ENCODE measurements at places on chromosomes 3 and 15.
A peak's percentile ranks its signal among the peaks of the same experiment; 100 is the strongest.

- peak; percentile 25 for DNase-seq
Observed at GRCh38 chr3:187197335-187197649, at the start of gene RTP1. Gene RTP1 (plus strand): TSS chr3:187197486. CDS start chr3:187197516, 30 bp downstream.

- peak; percentile 62 for DNase-seq
Observed at GRCh38 chr15:53693729-53694475, 65.6 kb downstream of the WDR72 start.

- DNase-seq: no peak
Observed at GRCh38 chr3:143754090-143754489, 94.2 kb downstream of the SLC9A9 start.

DNA sequence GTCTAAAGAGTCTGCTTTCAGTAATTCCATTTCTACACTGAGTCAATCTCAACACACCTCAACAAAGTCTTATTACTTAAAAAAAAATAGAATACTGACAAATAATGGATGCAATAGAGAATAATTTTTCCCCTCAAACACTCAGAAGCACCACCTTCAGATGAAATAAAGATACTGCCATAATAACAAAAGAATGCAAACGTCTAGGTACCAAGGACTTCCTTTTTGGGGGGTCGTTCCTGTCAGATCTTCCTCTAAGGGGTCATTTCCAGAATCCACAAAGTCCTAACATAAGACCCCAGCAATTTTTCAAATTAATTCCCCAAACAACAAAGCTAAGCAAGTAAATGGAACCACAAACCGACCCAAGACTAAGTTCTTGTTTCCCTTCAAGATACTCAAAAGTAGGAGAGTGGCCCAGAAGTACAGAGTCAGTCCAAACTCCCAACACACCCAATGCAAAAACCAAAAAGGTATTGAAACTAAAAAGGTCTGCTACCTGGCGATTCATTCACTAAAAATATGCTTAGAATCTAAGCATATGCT lies 1.3 kb downstream of the RYK start:
- no peak for DNase-seq

DNA sequence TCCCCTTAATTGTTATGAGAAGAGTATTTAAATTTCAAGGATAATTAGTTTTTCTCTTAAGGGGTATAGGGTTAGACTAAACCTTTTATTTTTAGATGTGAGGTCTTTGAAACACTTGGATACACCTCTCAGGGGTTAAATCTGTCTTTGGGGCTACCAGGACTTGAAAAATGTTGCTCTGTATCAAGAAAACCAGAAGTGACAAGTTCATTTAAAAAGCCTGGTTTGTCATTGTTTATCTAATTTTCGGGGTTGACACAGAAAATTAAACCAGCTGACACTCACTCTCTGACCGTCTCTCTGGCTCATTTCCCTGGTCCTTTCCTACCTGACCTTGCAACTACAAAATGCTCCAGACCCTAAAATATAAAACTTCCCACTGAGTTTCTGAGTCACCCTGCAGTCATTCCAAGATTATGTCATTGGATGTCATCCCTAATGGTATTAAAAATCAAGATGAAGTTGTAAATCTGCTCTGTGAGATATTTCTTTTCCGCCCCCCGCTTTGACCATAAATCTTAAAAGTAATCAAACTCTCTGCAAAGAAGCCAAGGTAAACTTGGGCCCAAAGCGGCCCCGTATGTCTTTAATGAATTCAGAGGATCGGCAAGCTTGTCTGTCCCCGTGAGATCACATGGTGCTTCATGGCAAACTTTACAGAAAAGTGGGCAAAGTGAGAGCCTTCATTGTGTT lies 32.9 kb upstream of the SKOR1 start:
- peak; percentile 7 for DNase-seq

DNA sequence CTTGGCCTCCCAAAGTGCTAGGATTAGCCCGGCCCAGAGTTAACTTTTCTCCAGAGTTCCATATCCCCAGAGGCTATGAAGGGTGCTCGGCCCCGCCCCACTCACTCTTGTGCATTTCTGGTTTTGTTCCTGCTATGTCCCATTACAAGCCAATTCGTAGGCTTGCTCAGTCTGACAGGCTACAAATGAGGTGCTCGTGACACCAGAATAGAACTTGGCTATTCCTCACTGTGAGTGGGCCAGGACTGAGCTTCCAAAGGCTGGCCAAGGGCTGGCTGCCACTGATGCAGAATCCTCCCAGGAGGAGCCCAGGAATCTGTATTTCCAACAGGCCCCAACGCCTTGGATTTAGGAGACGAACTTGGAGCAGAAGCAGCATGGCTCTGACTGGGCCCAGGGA lies 282.7 kb upstream of the C2CD4B start:
- DNase-seq: no peak

DNA sequence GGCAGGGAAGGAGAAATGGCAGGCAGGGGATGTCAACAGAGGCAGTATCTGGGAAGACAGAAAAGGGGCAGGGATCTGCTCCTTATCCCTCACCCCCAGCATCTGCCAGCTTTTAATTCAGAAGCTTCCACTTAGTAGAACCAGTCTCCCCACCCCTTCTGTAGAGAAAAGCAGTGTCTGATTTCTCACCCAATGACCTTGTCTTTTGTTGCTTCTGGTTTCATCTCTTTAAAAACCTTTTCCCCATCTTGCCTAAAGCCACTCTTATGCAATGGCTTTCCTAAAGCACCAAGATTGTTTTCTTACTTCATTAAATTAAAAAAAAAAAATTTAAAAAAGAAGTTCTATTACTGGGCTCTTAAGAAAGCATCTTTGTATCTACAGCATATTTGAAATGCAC lies 27.8 kb downstream of the ARHGEF3 start:
- no peak for DNase-seq

DNA sequence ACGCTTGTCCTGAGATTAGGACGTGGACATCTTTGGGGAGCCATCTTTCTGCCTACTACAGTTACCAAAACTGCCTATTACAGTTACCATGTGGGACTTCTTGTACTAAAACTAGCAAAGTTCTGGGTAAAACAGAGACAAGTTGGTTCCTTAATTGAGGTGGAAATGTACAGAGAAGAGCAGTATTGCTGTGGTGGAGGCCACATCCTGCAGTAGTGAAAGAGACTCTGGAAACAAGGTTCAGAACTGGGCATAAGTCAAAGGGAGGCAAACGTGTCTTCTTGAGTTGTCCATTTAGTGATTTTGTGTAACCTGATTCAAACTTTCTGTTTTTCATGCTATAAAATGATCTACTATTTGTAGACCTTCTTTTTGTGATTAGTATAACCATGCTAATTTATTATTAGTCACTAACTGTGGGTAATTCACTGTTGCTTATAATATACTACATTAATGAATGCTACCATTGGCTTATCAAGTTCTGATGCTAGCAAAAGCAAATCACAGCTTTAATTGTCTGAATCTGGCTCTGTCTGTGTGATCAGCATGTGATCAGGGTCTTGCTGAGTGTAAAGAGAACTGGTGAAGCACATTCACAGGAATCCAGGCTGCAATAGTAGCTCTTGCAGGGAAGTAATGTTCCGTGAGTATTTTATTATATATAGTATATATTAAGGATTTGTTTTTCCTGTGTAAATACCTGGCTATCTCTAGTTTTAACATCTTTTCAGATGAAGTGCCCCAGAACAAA lies 207.9 kb upstream of the GAP43 start:
- DNase-seq: no peak

DNA sequence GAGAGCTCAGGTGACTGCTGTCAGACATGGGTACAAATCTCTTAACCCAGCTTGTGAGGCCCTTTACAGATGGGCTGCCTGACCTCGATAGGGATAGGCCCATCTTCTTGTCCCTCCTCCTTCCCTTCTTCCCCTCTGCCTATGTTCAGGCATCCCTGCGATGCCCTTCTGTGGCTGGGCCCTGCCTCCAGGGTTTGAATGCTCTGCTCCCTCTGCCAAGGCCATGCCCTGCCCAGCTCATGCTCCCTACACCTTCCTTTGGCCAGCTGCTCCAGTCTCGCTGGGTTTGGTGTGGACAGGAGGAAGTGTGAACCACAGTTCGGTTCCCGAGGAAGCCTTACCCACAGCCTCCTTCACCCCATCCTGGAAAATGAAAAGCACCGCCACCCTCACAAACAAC lies 4.3 kb downstream of the FYCO1 start:
- DNase-seq: no peak

DNA sequence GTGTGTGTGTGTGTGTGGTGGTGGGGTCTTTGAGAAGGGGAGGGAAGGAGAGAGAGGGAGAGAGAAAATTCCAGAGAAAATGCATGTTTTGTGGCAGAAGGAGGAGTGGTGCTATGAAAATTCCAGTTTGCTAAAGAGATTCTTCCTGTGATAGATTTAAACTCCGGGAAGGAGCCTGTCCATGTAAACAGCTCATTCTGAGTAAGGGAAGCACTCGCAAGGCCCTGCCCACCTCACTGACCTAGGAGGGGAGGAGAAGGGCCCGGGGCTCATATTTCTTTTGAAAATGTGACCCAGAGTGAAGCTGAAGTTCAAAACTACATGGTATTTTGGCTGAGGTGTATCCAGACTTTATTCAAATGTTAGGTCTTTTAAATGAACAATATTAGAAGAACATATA lies 41.3 kb downstream of the ADAMTSL3 start:
- DNase-seq: no peak

GRCh38 chr3:102810937-102811336 lies 376.1 kb downstream of the ZPLD1 start:
- no peak for DNase-seq

GRCh38 chr15:95715906-95716656 lies 614.4 kb upstream of the NR2F2 start:
- no peak for DNase-seq

DNA sequence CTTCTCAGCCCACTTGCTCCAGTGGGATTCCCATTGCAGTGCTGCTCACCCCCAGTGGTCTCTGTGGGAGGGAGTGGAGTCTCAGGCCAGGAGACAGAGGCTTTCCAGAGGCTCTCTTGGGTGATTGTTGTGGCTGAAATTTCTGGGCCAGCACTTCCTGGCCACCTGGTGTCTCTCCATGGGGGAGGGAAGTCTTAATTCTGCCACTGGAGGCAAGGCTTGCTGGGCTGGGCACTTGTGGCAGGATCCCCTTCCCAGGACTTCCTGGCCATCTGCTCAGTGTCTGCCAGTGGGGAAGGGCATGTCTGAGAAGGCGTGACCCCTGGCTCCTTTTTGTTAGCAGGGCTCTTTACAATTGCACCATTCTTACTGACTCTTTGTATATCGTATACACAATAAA lies 351.8 kb downstream of the GABRB3 start:
- no peak for DNase-seq

- no peak for DNase-seq
Observed at GRCh38 chr15:48176112-48176511, 2.0 kb downstream of the MYEF2 start.

GRCh38 chr3:158382479-158382878 lies 188.5 kb upstream of the MLF1 start:
- DNase-seq: no peak

DNA sequence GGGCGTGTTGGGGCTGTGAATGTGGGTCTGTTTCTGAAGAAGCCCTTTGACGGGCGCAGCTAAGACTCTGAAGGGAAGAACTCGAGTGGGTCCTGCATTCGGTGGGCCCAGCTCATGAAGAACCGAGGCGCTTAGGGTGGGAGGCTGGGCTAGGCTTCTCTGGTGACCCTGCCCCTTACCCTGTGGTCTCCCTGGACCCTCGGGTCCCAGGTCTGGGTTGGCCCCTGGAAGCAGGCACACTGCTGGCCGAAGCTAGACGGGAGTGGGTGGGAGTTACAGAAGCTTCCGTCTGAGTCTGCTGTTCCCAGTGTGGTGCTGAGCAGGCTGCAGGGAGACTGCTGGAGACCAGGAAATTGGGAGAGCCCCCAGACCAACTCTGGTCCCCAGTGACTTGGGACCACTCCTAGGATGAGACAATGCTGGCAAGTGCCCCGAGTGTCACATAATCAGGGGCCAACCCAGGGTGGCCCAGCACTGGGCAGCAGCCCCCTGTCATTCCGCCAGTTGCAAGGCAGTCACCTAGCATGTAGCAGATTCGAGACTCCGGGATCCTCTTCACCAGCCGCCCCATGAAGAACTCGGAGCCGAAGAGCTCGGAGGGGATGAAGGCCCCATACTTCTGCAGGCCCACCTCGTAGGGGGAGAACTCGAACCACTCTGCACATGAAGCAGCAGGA lies 16.7 kb upstream of the EHD4 start:
- no peak for DNase-seq

GRCh38 chr3:31544634-31545033 lies 11.9 kb downstream of the STT3B start:
- no peak for DNase-seq

- DNase-seq: no peak
Observed at GRCh38 chr15:68641376-68641775, 62.6 kb downstream of the CORO2B start.

DNA sequence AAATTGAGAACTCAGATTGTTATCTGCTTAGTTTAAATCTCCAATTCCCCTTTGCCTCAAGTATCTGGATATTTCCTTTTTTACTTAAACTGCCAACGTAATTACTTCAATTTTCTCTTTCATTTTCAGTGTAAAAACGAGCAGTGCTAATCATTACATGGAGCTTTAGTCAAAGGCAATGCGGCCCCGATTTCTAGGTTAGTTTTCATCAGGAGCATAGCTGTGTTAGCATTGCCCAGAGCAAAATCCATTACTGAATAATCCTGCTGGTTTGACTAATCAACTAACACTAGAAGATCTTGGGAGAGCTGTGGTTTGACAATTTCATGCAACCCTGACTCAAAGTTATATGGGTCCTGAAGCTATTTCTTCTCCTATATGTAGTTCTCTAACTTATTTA lies 46.2 kb downstream of the ZPLD1 start:
- DNase-seq: no peak

DNA sequence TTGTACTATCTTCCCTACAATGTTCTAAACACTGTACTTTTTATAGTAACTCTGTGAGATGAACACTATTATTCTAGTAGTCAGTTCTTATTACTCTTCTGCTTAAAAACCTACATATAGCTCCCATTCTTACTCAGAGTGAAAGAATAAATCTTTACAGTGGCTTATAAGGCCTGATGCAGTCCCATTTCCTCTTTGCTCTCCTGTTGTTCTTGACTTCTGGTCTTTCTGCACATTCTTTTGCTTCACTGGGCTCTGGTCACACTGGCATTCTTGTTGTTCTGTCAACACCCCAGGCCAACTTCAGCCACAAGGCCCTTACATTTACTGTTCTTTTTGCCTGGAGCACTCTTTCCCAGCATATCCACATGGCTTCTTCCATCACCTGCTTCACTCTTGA lies 58.2 kb upstream of the TP63 start:
- DNase-seq: no peak

DNA sequence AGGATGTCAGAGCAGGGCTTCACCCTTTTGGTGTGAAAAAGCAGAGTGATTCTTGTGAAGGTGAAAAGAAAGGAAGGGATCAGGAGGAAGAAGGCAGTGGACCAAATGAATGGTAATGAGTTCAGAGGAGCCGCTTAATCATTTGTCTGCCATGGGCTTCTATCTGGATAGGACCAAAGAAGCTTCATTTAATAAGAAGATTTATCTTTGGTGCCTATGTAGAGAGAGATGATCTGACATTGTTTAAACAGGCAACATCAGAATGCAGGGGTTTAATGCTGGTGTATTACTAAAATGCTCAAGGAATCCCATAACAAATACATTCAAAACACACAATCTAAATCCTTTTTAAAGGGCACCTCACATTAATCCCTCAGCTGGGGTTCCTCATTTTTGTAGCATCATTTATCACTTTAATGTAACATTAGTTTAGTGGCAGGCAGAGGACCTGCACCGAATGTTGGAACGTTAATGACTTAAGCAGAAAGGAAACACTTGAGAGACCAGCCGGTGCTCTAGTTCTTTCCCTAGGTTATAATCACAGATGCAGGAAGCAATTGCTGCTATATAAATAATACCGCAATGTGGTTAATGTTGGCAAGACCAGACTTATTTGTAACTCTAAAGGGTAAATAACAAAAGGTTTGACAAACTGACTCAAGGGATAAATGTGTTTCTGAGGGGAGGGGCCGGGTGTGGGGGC lies 27.9 kb upstream of the IL1RAP start:
- no peak for DNase-seq

- DNase-seq: no peak
Observed at GRCh38 chr3:119939077-119939476, 155.2 kb downstream of the GSK3B start.

All from cerebellar cortex (tissue), 1 donor.